ENCODE measurements at places on chromosomes 11 and 22.

GRCh38 chr22:41682033-41682807 lies 6.4 kb downstream of the SNU13 start:
- DNase-seq: peak; percentile 88

DNA sequence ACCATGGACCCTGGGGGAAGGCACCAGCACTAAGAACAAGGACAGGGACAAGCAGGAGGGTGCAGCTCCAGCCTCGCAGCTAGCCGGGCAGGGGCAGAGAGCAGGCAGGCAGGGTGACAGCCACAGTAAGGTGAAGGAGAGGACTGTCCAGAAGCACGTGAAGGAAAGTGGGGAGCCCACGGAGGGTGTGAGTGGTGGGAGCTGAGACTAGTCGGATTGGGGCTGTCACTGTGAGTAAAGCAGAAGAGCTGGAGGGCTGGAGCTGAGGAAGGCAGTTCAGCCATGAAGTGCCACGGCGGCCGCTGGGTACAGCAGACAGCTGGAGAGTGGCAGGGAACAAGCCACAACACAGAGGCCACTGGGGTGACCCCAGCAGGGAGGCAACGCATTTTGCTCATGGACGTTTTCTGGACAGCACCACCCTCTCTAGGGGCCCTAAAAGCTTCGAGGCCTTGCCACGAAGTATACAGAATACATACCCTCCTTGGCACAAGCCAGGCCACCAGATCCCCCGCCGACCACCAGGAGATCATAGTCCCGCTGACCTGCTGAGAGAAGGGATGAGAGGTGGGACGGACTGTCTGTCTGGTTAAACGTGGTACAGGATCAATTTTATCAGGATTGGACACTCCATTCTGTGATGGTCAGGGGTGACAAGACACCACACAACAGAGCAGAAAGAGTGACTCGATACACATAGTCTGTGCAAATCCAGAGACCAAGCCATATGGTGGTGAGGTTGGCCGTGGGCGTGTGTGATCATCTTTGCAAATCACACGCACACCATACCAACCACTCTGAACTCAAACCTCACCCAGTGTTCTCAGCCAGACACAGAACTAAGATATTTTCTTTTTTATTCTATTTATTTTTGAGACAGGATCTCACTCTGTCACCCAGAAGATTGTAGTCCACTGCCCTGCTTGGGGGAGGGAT lies 10.8 kb upstream of the COMT start:
- DNase-seq: no peak

GRCh38 chr11:72682238-72682857 lies 8.1 kb upstream of the PDE2A start:
- no peak for DNase-seq

- DNase-seq: no peak
Observed at GRCh38 chr11:101436511-101437142, 147.2 kb downstream of the TRPC6 start.

DNA sequence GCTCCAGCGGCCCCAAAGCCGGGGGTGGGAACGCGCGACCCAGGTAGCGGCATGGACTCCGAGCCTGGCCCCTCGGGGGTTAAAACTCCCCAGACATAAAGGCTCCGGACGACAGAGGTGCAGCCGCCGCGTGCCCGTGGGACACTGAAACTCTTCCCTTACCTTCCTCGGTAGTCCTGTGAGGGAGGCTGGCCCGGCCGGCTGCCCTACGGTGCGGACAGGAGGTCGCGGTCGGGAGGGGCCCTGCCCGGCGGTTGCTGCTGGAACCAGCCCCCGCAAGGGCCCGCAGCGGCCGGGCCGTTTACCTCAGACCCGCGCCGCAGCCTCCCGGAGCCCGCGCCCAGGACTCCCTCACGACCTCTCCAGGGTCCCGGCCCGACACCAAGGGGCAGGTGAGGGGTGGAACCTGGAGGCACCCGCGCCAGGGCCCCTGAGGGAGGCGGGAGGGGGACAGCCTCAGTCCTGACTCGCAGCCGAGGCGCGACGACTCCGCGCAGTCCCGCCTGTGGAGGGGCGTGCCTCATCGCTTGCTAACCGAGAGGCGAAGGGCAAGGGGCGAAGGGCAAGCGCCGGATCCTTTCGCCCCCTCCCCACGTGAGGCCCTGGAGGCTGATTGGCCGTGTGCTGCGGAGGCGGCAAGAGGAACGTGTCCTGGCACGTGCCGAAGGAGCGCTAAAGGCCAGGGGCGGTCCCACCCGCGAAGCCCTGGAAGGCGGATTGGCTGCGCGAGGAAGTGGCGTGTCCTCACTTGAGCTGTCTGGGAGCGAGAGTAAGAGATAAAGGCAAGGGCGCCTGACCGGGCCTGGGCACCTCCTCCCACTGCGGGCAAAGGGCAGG lies at the start of gene UPB1:
UPB1 (plus strand) TSS at position 805 of the 837 bp plus-strand sequence. CDS start 72 bp downstream, outside the sequence.
- no peak for DNase-seq

- DNase-seq: no peak
Observed at GRCh38 chr11:66904561-66904960, 47.7 kb downstream of the LRFN4 start.

DNA sequence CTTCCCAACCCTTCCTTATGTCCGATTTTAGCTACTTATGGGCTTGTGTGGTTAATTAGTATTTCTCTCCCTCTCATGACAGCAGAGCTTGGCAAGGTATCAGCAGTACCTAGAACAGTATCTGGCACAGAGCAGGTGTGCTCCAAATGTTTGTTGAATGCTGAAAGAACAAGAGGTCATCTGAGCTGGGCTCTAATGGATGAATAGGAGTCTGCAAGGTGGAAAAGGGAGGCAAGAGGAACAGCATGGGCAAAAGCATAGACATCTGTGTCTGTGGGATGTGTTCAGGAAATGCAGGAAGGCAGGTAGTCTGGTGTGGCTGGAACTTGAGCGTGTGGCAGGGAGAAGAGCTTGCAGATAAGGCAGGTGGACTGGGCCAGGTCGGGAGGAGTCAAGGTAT lies 19.0 kb downstream of the PRG3 start:
- no peak for DNase-seq

All from CD4-positive, alpha-beta T cell treated with Interleukin-12 subunit alpha and Interleukin-12 subunit beta, for 1 hour (primary cell).